ENCODE measurements at places on chromosomes 3 and 15.
A peak's percentile ranks its signal among the peaks of the same experiment; 100 is the strongest.

GRCh38 chr3:51680663-51681230 is 9.7 kb downstream of the TEX264 start:
- DNase-seq, result no peak

DNA sequence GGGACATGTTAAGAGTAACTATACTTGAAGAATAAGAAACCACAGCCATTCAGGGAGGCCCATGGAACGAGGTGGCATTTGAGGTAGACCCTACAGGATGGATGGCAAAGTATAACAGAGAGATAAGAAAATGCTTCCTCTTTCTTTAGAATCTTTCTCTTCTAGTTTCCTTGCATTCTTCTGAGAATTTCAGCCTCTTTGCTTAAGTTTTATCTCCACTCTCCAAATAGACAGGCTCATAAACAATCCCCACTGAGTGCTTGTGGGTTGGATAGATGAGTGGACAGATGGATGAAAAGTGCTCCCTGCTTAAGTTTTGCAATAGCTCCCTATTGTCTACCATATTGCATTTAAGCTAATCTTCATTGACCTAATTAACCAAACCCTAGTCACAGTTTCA is 103.7 kb downstream of the MEX3B start:
- DNase-seq, result no peak

DNA sequence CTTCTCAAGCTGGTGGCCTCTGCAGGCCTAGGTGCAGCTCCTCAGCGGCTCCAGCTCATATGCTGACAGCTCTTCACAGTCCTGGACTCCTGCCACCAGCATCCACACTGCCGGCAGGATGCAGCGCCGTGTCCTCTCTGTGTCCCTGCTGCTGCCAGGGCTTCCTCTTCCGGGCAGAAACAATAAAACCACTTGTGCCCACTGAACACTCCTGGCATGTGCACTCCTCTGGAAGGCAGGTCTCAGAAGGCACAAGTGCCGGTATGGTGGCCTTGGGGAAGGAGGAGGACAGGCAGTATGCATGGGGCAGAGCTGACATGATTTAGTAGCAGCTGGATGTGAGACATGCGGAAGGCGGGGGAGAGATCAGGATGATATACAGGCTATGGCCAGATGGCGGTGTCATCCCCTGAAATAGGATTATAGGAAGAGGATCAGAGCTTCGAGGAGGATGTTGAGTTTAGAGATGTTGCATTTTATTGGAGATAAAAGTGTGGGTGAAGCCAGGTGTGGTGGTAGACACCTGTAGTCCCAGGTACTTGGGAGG is 7.5 kb upstream of the MAN2A2 start:
- peak; percentile 62 for DNase-seq

- no peak for DNase-seq
Observed at GRCh38 chr3:174737966-174738365, 121.2 kb upstream of the NAALADL2 start.

GRCh38 chr3:196431181-196432136 is 768 bp downstream of the UBXN7 start:
- DNase-seq, result peak; percentile 65

GRCh38 chr15:74616366-74616939 is 817 bp downstream of the CLK3 start:
- peak; percentile 57 for DNase-seq

DNA sequence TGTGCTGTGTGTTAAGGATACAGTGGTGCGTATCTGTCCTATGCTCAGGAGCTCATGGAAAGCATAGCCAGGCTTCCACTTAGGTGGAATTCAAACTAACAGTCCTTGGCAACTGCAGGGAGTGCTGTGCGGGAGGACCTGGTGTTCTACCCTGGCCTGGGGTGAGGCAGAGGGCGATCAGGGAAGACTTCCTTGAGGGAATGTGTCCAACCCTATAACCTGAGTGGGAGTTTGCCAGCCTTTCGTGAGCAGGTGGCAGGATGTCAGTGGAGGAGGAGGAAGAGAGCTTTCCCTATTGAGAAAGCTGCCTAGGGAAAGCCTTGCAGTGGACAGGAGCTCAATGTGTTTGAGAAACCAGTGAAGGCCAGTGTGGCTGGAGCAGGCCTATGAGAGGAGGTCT is 271.1 kb upstream of the C2CD4B start:
- DNase-seq, result no peak

GRCh38 chr3:87236093-87236492 is 9.0 kb downstream of the CHMP2B start:
- DNase-seq, result no peak

DNA sequence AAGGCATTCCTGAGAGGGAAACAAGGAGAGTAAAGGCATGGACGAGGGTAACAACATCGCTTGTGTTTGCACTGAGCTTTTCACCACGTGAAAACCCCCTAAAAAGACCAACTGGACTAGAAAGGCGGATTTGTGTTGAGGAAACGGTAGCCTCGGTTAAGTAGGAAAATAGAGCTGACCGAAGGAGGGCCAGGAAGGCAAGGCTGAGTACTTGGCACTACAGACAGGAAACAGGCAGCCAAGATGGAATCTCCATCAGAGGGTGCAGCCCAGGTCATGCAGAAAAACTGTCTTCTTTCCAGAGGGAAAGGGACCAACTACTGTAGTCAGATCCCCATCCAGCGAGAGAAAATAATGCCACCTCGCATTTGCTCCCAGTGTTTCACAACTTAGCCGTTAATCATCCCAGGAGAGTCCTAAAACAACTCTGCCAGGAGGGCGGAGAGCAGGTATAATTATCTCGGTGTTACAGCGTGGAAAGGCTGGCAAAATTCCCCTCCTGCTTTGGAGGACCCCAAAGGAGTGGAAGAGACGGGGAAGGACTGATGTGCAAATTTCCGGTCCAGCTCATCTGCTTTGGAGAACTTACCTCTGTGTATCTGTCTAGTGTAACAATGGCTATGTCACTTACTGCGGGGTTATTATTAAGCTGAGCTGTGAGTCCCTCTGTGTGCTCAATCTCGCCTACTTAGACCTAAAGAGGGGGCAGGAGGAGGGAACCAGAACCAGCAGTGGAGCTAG is 77.2 kb downstream of the MYO1E start:
- DNase-seq, result peak; percentile 97

GRCh38 chr3:127218454-127218922 is 25.6 kb downstream of the PRR23E start:
- peak; percentile 35 for DNase-seq

Data from NCI-H69 (cell line).